ENCODE measurements at places on chromosomes 5 and 9.

DNA sequence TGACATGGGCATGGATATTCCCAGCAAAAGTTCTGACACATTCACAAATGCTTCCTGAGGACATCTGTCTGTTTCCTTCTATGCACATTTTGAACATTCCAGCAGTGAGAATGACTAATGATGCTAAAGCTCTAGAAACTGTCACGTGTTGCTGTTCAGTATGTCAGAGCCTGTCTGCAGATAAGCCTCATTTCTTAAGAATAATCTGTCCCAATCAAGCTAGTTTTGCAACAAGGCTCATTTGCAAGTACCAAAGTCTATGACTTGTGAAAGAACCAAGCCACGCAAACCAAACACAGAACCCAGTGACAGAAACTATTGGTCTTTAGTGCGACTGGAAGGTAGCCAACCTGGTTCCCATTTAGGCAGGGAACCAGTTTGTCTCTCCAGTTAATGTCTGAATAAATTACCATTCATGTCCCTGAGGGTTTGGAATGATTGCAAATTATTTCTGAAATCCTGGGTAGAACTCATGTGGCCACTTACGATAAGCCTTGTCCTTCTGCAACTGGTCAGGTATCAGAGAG, 178.5 kb downstream of the C9orf152 start:
- DNase-seq: peak; percentile 97

DNA sequence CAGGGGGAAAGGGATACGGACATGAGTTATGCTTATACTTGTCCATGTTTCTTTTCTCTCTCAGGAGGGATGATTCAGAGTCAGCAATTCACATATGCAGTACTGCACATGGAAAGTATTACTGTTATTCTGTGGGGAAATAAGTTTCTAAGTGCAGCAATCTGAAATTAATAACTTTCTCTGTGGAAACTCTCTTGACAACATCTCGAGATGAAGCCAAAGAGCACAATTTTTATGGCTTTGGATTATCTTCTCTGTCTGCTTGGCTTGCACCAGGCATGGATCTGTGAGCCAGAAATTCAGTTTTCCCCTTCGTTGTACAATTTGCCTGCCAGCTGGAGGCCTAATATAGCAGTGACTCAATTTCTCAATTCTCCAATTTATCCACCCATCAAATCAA, 2.5 kb upstream of the NDFIP1 start:
- DNase-seq: no peak

DNA sequence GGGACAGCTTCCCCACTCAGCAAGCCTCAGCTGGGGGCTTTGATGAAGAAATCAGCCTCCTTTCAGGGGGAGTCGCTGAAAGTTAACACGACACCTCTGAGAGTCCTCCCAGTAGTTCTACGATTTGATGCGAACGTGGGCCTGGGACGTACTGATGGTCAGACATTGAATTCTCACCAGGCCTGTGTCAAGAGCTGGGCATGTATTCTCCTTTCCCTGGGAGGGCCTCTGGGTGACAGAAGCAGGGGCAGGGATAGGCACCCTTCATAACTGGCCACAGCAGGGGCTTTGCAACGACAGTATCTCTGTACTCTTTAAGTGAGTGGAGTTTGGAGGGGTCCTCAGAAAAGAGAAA, 15.6 kb upstream of the COL5A1 start:
- DNase-seq: no peak

DNA sequence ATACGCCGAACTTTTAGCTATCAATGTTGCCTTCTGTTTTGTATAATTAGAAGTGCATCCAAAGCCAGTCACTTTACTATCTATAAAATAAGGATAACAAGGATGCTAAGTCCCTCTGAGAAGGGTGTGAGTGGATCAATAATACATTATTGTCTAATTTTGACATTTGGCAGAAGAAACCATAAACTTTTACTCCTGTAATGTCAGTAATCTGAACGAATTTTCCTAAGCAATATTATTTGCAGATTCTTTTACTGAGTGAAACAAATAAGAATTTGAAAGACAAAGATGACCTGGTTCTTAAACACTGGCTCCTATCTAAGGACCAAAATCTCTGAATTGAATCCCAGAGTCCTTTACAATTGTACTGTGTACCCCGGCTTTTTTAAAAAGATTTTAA, 126.6 kb upstream of the TMEM161B start:
- DNase-seq: no peak

GRCh38 chr5:133930061-133930812, 38.2 kb downstream of the C5orf15 start:
- peak; percentile 73 for DNase-seq

DNA sequence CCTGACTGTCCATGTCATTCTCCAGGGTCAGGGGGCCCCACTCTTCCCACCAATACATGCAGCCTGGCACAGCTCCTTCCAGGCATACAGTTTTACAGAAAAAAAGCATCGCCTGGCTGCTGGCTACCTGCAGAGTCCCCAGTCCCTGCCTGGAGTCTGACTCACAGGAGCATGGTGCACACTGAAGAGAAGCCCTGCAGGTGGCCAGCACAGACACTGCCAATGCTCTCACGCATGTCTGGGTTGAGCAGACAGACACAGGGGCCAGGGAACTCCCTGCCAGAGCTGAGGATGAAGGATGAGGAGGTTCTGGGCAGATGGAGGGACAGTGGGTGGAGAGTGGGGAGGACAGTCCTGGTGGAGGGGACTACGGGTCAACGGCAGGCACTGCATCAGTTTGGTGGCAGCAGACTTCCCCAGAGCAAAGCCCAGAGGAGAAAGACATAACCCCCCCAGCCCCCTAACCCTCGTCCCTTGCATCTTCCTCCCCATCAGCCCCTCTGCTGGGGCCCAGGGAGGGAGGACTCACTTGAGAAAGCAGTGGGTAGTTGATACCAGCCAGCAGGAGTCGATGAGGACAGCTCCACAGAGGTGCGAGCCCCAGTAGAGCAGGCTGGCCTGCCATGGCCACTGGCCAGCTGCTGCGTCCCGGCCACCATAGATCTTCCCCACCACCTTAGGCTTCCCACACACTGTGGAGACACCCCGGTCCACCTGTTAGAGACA, 72.9 kb upstream of the SPTLC1 start:
- no peak for DNase-seq

DNA sequence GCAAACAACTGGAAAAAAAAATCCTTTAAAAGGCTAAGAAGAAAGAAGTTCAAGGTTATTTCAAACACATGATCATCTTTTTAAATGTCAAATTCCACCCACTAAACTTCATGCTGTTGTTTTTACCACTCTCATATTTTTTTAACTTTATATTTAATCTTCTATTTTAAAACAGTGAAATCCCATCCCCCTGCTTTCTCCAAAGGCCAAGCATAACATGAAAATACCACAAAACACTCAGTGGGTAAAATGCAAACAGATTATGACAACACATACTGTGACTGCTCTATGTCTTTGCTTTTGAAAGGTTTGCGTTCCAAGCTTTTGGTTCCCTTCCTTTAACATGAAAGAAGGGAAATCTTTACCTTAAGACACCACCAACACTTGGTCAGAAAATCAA, 127.6 kb downstream of the SNCAIP start:
- no peak for DNase-seq

DNA sequence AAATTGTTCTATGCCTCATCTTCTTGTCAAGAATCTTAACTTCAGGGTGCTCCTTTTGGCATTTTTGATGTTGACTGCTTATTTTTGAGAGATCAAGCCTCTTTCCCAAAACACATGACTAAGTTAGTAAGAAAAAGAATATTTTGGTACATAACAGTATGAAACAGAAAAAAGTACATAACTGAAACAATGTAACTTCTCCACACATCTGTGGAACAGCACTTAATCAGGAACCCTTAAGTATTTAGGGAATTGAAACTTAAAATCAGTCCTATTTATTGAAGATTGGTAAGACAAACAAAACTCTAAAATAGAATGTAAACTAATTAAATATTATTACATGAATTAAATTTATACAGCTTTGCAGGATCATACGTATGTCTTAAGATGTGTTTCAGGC, 103.4 kb downstream of the MELK start:
- no peak for DNase-seq

DNA sequence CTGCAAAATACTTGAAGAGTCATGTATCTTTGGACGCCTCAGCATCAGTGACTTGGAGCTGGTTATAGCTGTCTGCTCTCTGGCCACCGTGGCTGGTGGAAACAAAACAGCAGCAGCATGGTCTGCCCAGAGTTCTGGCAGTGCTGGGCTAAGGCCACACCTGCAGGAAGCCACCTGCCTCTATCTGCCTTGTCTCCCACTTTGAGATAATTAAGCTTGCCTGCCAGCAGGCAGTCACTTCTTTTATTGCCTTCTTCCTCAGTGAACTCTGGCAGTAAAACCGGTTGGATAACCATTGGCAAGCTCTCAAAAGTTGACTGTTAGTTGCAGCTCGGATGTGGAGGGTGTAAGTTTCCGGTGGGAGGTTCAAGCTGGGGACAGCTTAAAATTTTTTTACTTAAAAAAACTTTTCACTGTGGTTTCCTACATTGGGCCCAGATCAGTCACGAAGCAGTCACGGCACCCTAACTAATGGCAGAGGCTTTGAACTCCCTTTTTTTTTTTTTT, 4.9 kb downstream of the SMIM3 start:
- DNase-seq: peak; percentile 63

GRCh38 chr5:16489322-16489791, 23.8 kb upstream of the ZNF622 start:
- DNase-seq: peak; percentile 31
